ENCODE measurements at places on chromosomes 1 and 21.

DNA sequence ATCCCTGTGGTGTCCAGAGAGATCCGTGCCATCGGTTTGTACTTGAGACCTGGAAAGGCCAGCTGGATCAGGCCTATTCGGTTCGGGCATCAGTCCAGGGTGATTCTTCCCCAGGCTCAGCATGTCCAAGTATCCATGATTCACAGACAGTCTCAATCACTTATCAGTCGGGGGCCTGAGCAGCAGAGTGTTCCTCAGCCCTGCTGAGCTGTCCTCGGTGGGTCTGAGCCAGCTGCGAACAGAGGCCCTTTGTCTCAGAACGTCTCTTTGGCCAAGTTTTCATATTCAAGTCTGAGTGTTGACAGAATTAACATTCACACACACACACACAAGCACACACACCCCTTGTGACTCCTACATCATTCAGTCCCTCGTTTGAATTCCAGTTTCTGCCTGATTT lies 33.4 kb upstream of the OSBPL9 start:
- no peak for DNase-seq

DNA sequence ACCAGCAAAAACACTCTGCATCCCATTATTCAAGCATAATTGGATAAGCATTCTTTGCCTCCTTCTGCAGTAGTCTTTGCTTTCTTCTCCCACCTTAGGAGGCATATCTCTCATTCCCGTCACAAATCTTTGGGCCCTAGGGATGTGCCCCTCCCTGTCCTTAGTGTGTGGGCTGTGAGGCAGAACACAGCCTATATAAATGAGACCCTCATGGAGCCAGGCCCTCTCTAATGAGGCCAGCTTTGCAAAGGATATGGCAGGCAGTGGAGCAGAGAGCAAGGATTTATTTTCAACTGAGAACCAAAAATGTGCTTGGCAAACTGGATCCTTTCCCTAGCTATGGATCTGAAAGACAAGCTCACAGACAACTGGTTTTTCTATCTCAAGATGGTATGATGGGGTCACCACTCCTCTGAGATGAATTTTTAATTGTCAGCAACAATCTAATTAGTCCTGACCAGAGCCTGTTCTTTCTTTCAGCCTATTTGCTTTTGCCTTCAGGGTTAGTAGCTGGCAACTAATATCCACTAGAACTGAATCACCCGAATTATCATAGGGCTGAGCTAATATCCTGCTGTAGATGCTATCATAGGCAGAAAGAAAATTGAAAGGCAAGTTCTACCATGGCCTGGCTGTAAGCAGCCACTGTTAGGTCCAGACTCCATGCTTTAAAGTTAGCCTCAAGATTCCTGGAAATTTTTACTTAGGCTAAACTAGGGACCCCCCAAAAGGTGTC lies 134.2 kb downstream of the SYT2 start:
- no peak for DNase-seq

GRCh38 chr1:226632922-226633351 lies 84.4 kb downstream of the STUM start:
- DNase-seq = no peak

GRCh38 chr1:85318217-85318616 lies 41.8 kb upstream of the BCL10 start:
- DNase-seq = no peak

- DNase-seq = no peak
These were observed 22.1 kb downstream of the EDARADD start for GRCh38 chr1:236416165-236416564.

DNA sequence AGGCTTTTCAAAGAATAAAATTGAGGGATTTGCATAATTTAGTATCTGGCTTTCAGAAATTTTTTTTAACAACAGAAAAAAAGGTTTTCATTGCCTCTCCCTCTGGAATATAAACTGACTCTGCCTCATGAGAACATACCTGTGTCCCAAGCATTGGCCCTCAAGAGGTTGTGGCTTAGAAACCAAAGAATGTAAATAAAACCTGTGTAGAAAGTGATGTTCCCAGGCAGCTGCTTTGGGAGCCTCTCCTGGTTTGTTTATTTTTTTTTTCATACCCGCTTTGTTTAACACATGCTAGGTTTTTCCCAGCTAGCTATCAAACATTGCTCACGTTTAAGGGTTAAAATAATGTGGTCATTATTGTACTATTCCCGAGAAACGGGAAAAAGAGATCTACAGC lies 40.5 kb upstream of the IFNAR2 start:
- DNase-seq = no peak

DNA sequence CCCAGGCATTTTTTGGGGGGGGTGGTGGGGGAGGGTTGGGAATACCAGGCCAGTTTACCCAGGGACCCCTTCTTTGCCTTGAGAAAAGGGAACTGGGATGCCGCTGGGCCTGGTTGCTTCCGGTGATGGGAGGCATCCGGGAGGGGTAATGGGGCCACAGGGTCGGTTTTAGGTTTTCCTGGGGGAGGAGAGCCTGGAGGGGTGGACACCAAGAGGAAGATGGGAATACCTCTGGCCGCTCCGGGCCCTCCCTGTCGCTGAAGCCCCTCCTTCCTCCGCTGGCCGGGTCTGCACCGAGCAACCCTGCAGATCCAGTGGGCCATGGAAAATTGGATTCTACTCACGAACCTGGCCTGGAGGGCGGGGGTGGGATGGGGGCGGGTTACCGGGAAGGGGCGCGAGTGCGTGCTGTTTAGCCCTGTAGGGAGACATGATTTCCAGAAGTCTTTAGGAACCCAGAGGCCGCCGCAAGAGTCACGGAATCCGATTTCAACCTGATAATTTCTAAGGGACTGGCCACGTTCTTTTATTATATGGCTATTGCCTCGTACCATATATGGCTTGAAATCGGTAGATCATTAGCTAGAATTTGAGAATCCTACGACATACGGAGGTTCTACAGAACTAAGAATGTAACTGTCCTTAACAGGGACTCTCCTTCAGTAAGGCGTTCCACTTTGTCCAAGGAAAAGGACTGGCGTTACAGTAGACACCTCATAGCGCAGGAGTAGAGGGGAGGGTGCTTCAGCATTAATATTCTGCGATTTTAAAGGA lies 749 bp downstream of the AKIRIN1 start:
- no peak for DNase-seq

- DNase-seq = no peak
These were observed 19.4 kb downstream of the TCP10L start for GRCh38 chr21:32565856-32566465.

DNA sequence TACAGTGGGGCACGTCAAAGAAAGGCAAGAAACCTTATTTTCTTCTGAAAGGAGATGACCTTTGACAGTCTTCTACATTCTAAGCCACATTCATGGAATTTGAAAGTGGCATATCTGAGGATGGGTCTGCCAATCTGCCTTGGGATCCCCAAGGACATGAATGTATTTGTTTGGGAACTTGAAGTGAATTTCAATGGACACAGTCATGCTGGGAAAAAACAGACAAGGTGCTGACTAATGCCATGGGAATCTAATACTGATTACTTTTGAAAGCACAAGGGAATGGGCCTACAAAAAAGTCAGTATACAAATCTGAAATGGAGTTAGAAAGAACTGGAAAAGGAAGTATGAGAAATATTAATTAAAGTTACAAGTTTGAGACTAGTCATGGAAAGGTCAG lies 128.8 kb downstream of the KCNJ6 start:
- DNase-seq = no peak

DNA sequence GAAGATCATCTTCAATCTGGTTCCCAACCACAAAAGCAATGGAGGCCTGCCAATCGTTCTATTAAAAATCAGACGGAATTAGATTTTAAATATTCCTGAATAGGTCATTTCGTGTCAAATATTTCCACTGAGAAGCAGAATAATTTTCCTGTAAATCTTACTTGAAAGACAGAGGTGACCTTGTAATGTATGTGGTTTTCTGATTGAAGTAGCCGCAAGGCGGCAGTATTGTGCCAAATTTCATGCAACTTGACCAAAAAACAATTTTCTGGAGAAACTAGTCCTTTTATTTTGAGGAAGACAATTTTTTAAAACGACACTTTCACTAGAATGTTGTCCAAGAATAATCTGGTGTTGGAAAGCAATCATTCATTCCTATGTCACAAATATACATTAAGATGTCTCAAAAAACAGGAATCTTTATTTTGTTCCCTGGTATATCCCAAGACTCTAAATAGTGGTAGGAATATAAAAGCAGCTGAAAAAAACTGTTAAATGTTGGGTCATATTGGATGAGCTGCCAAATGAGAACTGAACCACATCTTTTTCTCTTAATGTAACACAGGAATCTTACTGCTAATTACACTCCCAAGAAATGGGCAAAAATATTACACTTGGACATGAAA lies 33.6 kb downstream of the SPAG17 start:
- DNase-seq = no peak

GRCh38 chr1:17994046-17994445 lies 113.6 kb upstream of the IGSF21 start:
- no peak for DNase-seq

- DNase-seq = no peak
These were observed 2.8 kb downstream of the SMCP start for GRCh38 chr1:152880907-152881306.

DNA sequence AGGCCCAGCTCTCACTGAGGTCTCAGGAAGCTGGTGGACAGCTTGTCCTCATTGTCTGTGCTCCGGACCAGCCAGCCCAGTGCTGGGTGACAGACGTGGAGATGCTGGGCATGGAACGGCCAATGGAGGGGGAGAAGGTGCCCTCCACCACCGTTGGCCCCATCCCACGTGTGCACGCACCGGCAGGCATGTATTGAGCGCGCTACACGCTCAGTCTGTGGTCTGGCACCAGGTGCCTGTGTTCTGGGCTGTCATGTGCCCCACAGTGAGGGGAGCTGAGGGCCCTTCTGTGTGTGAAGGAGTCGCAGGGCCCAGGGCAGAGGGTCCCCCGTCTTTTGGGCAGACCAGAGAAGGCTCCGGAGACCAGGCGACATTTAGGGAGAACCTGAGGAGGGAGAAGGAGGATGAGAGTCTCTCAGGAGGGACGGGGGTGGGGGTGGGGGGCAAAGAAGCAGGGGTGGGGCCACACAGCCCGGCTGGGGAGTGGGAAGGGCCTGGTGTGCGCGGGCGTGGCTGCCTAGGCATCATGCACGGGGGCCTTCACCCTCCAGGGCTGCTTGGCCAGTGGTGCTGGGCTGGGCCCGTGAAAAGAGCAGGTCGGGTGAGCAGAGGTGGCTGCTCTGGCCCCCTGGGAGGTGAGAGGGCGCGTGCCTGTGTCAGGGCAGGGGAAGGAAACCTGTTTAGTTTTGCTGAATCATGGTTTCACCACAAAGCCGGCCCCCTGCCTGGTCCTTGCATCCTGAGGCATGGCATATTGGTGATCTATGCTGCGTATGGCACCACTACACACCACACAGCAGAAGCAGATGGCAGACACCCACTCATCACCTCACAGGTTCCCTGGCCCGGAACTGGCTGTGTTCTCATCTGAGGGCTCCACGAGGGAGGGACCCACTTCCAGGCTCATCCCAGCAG lies 86.7 kb upstream of the TTC34 start:
- no peak for DNase-seq

GRCh38 chr1:223227031-223227430 lies 84.0 kb upstream of the TLR5 start:
- DNase-seq = no peak
